ENCODE measurements at places on chromosomes 16 and 17. TPM values are rescaled to one million over a fixed set of nuclear protein-coding genes. Genes with fewer than 3 reads are reported as not detected.

The TMEM100 gene
- 0.25 TPM for total RNA-seq

The TXNL4B gene
- 5.3 TPM for total RNA-seq

The FAM20A gene
- total RNA-seq = 20.8 TPM

The PLA2G10 gene
- not detected for total RNA-seq

The SEPTIN12 gene
- not detected for total RNA-seq

The PLEKHH3 gene
- total RNA-seq = 17.8 TPM

The TEKT3 gene
- not detected for total RNA-seq

The TNFSF12 gene
- total RNA-seq = 21.8 TPM

The LGALS3BP gene
- 171 TPM for total RNA-seq

The DDX42 gene
- total RNA-seq = 62.7 TPM

The CXCL16 gene
- 1.5 TPM for total RNA-seq

The LRRC36 gene
- total RNA-seq = not detected

The KRT24 gene
- not detected for total RNA-seq

The GH1 gene
- not detected for total RNA-seq

The IL17C gene
- total RNA-seq = not detected

The PPP1R27 gene
- total RNA-seq = not detected

The IRX3 gene
- 0.92 TPM for total RNA-seq

The WNK4 gene
- 0.06 TPM for total RNA-seq

The PDILT gene
- total RNA-seq = not detected

The MYO15B gene
- 2.9 TPM for total RNA-seq

The C16orf54 gene
- not detected for total RNA-seq

The TOM1L1 gene
- total RNA-seq = 20.9 TPM

The ANKS3 gene
- total RNA-seq = 21.8 TPM

The HS3ST4 gene
- total RNA-seq = not detected
